ENCODE measurements at places on chromosomes 12 and 14.

GRCh38 chr12:29980304-29980703 lies 196.6 kb upstream of the TMTC1 start:
- no peak for DNase-seq

DNA sequence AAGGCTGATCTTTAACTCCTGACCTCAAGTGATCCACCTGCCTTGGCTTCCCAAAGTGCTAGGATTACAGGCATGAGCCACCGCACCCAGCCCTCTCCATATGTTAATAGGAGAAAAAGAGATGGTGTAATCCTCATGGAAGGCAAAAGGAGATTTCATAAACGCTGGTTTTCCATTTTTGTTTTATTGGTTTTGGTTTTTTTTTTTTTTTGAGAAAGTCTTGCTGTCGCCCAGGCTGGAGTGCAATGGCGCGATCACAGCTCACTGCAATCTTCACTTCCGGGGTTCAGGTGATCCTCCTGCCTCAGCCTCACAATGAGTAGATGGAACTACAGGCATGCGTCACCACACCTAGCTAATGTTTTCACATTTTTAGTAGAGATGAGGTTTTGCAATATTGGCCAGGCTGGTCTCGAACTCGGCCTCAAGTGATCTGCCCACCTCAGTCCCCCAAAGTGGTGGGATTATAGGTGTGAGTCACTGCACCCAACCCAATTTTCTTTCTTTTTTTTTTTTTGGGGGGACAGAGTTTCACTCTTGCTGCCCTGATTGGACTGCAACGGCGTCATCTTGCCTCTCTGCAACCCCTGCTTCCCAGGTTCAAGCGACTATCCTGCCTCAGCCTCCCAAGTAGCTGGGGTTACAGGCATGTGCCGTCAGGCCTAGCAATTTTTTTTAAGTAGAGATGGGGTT lies 8.1 kb downstream of the PTGES3 start:
- DNase-seq = no peak

- no peak for DNase-seq
Observed at GRCh38 chr14:67998834-67999233, 179.3 kb downstream of the RAD51B start.

DNA sequence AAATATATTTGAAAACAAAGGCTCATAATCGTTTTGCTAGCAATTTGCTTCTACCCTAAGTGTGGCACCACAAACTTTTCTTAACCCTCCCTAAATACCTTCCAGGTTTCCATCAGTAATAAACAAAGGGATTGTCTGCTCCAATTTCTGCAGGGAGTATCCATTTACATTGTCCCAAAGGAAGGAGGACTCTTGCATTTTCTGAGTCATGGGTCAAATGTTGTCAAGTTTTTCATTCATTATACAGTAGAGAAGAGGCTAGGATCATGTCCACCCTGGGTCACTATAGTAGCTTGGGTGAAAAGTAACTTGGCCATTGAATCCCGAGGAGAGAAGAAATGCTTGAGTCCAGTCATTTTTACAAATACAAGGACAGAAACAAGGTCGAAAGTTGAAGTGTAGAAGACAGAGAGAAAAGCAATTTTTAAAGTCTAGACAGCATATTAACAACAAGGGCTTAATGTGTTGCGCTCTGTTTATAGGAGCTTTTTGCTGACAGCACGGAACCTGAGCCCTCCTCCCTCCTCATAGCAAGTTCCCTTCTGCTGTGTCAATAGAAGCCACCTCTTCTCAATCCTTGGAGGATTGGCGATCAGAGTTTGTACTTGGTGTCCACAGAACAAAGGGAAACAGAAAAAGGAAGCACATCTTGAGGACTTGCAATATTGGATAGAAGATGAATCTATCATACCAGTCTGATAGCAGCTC lies 53.1 kb downstream of the TMEM30B start:
- no peak for DNase-seq

- DNase-seq = no peak
Observed at GRCh38 chr12:122785503-122785902, 11.1 kb downstream of the CCDC62 start.

DNA sequence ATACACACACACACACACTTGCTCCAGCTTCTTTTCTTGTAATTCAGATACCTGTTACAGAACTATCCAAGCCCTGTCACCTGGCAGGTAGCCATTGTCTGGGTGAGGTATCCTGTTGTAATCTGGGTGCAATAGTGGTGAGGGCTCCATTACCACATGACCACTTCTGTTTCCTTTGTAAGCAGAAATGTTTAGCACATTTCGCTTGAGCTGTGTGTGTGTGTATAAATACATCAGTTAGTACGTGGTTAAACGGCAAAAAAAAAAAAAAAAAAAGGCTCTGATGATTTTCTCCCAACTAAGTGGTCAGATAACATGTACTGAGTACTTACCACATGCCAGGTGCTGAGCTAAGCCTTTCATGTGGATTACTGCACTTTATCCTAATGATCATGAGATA lies 129.3 kb upstream of the SSTR1 start:
- DNase-seq = peak; percentile 94

DNA sequence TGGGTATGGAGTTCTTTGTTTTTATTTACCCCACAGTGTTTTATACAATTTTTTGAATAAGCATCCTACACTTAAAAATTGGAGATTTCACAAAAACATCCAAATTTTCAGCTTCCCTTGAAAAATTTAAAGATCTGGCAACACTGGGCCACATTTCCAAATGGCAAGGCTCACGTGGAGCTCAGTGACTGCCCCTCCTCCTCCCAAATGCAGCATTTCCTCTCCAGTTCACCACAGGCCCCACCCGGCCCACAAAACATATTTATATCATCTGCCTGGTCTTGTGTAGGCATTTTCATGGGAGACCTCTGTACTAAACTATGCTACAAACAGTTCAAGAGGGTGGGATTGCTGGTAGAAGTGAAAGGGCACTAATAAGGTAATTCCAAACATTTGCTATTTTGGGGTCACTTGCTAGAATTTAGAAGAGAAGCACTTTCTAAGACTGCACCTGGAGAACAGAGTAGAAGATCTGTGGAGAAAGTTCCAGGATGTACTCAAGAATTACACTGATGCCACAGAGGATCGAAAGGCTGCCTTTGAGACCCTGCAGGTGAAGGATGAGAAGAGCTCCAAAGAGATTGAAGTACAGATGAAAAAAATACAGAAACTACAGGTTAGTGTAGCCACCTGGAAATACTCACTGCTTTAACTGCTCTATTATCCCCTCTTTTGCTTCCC lies 7.3 kb downstream of the FKBP11 start:
- DNase-seq = peak; percentile 62

- peak; percentile 90 for DNase-seq
Observed at GRCh38 chr12:96445691-96446583, 43.4 kb upstream of the CFAP54 start.

GRCh38 chr12:85849344-85849743 lies 13.1 kb upstream of the RASSF9 start:
- DNase-seq = no peak

DNA sequence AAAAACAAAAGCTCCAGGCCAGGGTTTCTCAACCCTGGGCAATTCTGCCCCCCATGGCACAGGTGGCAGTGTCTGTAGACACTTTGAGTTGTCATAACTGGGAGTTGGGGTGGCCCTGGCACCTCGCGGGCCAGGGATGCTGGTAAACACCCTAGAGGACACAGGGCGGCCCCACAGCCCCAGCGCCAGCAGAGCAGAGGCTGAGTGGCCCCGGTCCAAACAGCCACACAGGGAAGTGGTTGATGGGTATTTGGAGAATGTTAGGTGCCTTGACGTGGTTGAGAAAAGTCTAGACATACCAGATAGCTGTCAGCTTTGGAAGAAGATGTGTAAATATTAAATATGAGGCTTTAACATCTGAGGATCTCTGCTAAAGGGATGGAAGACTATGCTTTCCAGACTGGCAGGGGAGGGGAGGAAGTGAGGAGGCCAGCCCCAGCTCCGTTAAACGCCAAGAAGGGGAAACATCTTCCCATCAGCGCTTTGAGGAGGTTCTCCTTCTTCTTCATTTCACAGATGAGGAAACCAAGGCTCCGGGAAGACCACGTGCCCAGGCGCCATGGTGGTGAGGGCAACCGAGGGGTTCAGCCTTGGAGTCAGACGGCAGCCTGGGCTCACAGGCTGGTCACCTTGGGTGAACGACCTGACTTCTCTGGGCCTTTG lies 103.7 kb downstream of the SCARB1 start:
- no peak for DNase-seq

Data from CD4-positive, alpha-beta T cell treated with Interleukin-2 at 100 ng/mL for 4 hours (primary cell).